ENCODE measurements at places on chromosomes 5 and 9.

GRCh38 chr9:115997923-115998322 lies 155.7 kb upstream of the PAPPA start:
- DNase-seq = no peak

- DNase-seq = no peak
Observed at GRCh38 chr5:158135682-158136179, 276.8 kb upstream of the CLINT1 start.

DNA sequence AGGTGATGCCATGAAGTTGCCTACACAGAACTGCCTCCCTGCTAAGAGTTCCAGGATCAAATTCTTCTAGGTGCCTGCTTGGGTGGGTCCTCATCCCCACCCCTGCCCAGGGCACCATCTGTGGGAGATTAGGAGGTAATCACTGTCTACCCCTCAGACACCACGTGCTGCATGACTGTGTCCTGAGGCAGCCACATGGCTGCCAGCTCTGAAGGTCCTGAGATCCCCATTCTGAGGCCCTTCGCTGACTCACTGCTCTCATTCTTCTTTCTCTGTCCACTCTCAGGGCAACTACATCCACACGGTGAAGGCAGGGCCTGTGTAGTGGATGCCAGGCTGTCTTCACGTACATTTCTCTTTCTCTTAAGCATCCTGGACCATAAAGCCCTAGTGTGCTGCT lies 222.9 kb upstream of the ANKRD55 start:
- DNase-seq = no peak

GRCh38 chr5:147504011-147504410 lies 5.9 kb downstream of the DPYSL3 start:
- DNase-seq = no peak

DNA sequence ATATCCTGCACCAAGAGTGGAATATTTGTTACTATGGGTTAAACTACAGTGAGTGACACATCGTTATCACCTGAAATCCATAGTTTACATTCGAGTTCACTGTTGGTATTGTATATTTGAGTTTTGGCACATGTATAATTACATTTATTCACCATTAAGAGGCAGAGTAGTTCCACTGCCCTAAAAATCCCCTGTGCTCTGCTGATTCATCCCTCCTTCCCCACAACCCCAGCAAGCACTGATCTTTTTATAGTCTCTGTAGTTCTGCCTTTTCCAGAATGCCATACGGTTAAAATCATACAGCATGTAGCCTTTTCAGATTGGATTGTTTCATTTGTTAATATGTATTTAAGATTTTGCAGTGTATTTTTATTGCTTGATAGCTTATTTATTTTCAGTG lies 495.2 kb downstream of the DIRAS2 start:
- no peak for DNase-seq

DNA sequence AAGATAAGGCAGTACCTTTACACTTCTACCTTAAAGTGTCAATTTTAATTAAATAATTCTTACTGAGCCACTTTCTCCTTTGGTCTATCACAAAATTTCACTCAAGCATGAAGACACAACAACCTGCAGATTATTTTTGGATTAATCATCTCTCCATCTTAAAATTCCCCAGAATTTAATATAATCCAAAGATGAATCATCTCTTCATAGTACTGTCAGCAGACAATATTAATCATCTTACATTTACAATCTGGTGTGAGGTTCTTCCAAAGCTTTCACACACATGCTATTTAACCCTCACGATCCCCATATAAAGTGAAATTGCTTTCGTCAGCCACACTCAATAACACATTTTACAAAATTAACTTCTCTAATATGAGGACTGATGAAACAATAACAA lies 43.0 kb downstream of the LHFPL2 start:
- no peak for DNase-seq

- no peak for DNase-seq
Observed at GRCh38 chr9:4590430-4591122, 71.5 kb upstream of the PLPP6 start.

DNA sequence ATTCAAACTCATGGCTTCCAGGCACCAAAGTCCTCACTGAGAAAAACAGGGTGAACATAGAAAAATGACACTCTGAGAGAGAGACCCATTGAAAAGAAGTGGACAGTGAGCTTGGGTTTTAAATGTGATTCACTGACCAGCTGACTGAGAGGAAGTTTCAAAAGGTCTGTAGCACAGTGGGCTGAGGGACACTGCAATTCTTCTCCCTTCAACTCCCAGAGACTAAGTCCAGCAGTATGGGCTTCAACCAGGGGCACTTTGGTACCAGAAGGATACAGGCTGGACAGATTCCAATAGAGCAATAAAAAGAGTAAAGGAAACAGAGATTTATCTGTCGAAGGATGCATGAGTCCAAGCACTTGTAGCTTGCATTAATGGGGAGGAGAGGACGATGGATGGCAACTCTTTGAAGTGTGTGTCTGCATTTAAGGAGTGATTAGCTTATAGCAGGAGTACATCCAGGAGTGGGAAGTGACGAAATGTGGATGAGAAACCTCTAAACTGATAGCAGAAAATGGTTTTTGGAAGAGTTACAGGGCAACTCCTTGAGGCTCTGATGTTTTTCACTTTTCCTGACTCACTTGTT lies 117.0 kb upstream of the ANKRD55 start:
- DNase-seq = no peak

DNA sequence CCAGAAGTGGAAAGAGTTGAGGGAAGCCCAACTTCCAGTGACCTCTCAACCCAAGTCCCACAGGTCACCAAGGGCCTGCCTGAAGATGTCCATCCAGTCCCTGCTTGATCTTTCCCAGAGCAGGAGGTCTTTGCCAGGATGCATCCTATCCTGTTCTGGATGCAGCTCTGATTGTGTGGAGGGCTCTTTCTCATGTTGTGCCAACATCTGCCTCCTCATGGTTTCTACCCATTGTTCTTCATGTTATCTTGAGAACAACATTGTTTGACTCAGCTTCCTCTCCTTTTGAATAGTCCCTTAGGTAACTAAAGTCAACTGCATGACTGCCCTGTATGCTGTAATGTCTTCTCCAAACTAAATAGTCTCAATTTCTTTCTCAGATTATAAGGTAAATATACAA lies 169.3 kb downstream of the CCDC192 start:
- DNase-seq = no peak

DNA sequence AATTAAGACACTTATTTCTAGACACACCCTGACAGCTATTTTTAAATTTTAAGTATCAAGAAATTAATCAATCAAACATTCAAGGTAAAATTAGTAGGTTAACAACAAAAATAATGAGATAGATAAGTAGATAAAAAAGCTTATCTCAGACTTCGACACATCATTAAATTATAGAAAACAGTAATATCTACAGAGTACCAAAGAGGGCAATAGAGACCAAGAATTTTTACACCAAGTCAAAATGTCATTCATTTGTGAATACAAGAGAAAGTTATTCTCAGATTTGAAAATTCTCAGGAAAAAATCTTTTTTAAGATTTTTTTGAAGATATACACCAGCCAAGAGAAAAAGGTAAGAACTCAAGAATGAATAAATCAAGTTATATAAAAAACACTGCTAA lies 445.6 kb downstream of the ACTL7B start:
- no peak for DNase-seq

GRCh38 chr9:87067426-87067825 lies 120.1 kb upstream of the GAS1 start:
- DNase-seq = no peak

DNA sequence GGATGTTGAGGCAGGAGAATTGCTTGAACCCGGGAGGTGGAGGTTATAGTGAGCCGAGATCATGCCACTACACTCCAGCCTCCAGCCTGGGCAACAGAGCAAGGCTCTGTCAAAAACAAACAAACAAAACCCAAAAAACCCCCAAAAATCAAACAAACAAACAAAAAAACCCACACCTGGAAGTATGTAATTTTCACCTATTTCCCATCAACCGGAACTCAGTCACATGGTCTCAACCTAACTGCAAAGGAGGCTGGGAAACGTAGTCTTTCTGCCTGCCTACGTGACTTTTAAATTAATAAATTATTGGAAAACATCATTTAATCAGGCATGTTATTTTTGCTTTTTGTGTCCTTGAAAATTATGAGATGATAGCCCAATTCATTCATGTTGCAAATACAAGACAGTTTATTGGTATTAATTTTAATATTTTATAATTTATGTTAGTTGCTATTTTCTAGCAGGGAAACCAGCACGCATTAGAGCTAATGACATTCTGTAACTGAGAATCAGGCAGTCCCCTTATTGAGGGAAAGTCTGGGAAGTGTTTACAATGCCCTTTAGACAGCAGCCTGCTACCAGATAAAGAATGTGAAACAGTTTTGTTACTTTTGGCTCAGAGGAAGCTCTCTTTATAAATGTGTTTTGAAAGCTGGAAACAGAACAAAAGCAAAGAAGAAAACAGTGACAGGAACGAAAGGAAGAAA lies 110.3 kb downstream of the NXNL2 start:
- DNase-seq = no peak

DNA sequence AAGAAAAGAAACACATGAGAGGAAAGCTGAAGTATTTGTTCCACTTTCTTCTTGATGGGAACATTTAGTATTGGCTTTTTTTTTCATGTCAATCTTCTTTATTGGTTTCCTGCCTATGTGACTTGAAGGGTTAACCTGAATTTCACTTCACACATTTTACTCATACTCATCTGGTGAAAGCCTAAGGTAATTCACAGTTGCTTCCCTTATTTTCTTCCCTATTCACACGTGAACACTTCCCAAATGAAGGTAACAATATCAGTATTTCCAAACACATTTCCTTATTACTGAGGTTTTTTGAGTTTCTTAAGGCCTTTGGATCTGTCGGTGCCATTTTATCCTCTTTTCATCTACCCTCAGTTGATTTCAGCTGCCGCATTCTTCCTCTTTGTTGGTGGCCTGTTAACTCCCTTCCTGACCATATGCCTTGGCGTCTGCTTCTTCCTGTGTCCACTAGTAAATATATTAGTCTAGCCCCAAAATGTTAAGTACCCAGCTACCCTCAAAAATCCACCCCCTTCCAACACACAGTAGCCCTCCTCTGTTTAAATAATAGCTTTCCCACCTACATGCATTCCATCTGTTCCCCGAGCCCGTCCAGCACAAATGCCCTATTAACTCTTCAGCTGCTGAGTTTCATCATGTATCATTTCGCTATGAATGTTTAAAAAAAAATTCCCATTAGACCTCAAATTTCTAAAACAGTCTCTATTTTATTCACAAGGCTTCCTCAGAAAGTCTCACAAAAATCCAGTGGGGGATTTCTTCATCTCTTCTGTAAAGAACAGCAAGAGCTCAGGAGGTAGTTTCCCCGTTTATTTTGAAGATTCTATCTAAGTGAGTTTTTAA lies 97.3 kb downstream of the USP20 start:
- no peak for DNase-seq

- DNase-seq = no peak
Observed at GRCh38 chr5:171755354-171755821, 30.2 kb upstream of the SMIM23 start.

DNA sequence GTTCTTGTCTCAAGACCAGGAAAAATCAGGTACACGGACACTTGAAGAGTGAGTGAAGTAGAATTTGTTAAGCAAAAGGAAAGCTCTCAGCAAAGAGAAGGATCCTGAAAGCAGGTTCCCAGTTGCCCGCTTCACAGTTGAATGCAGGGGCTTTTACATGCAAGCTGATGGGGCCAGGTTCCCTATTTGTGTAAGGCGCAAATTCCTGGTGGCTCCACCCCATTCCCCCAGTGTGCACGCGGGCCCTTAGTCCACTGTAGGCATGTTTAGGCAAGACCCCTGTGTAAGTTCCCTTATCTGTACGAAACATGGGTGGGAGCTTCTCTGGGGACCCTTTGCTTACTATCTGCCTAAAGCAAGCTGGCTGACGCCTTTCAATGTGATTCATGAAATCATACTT lies 2.7 kb upstream of the AGTPBP1 start:
- no peak for DNase-seq

DNA sequence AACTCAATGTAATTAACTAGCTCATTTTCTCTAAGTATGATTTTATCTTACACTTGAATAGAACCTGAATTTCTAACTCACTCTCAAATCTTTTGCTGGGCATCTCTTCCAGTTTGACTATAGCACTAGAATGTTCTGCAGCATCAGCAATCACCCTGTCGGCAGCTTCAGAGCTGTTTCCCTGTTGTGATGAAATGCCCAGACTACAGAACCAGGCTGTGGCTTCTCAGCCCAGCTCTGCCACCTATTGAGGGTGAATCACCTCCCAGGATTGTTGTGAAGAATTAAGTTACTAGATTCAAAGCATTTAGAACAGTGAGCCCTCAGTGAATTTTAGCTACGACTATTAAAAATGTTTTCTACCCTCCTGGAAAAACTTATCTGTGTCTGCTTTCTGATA lies 90.4 kb upstream of the ANKRD55 start:
- DNase-seq = no peak

- DNase-seq = no peak
Observed at GRCh38 chr5:139389701-139390638, at the start of gene MZB1. MZB1 (minus strand) TSS chr5:139389913; CDS start chr5:139389856, 57 bp downstream.

GRCh38 chr9:79896390-79896980 lies 324.7 kb downstream of the TLE4 start:
- DNase-seq = no peak

- DNase-seq = no peak
Observed at GRCh38 chr9:124358631-124359030, 56.6 kb downstream of the PSMB7 start.

GRCh38 chr5:165014439-165014838 lies 1509.0 kb downstream of the MAT2B start:
- DNase-seq = no peak

DNA sequence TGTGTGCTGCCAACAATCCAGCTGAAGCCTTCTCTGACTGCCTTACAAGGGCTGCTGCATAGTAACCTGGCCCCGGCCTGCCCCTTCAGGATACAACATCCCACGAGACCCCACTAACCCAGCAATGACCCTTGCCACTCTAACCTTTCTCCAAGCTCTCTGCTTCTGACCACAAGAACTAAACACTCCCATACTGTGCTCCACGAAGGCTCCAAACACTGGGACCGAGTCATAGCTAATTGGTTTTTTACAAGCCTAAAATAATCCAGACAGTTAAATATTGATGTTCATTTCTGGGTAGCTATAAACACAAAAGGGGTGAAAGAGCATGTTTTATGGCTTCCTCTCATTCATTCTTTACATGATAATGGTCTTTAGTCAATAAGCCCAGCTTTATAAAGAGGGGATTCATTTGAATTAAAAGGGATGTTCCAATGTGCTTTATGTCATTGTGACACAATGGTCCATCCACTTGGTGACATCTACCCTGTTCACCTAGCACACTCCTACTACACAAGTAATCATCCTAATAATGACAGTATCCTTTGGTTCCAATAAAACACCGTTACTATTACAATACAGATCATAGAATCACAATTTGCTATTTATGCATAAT lies 16.2 kb upstream of the TLE4 start:
- DNase-seq = no peak

DNA sequence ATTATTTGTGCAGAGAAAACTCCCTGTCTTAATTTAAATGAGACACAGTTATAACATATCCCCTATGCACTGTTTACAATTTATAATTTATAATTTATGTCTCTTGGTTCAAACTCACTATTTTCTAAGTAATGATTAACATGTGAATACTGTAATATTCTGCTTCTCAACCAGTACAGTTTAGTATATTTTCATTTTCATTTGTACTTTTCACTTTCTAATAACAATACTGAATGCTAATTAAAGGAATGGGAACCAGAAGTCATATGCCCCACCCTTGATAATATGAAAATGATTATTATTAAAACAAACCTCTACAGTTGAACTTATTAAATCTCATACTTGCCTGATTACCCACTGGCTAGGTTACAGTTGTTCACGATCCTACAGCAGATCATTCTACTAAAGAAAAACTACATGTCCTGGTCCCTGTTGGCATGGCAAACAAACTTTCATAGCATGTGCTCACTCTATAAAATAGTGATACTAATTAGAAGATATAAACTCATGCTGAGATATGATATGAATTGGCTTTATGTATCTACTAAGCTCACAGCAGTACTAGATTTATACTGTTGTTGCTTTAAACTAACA lies 66.4 kb downstream of the POU5F2 start:
- no peak for DNase-seq
